ENCODE measurements at places on chromosomes 6 and 20.

- DNase-seq = no peak
These were observed 54.0 kb downstream of the GMPR start for GRCh38 chr6:16292432-16292831.

DNA sequence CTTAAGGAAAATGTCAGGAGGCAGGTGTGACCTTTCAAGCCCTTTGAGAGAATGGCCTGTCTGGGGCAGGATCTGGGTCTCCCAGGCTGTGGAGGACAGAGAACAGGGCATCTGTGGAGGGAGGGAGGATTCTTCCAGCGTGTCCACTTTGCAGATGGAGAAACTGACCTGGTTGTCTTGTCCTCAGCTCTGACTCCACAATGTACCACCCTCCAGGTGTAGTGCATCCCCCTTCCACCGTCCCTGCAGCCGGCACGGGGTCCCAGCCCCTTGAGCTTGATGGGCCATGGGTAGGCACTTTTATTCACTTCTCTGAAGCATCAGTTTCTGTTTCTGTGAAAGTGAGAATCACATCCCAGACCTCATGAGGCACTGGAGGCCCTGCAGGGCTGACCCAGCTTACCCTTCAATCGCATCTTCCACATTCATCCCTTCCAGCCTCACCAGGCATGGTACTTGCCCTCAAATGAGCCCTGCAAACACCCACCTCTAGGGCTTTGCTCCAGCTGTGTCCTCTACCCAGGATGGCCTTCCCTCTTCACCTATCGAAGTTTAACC, 4.6 kb upstream of the TGM2 start:
- no peak for DNase-seq

- no peak for DNase-seq
These were observed 24.7 kb upstream of the MROH8 start for GRCh38 chr20:37204056-37204455.

DNA sequence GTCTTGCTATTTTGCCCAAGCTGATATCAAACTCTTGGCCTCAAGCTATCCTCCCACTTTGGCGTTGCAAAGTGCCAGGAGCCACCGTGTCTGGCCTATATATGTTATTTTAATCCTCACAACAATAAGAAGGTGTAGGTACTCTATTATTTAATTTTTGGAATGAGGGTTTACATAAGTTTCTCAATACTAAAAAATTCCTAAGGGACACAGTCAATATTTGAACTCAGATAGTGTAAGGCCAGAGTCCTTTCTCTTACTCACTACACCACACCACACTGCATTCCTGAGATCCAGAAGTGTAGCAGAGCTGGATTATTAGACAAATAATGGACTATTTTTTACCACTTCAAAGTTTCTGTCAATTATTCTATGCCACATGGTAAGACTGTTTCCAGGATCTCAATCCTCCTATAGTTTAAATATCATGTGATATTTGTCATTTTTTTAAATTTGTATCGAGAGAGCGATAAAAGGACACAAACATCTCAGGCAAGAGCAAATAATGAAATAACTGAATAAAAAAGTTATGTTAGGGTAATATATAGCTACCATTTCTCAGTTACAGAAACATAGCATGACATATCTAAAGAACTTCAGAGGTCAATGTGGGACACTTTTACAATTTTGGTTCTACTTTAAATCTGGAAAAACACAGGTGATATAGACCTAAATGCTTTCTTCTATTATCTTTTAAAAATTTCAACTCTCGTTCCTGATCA, 162.2 kb upstream of the THEMIS start:
- DNase-seq = no peak

DNA sequence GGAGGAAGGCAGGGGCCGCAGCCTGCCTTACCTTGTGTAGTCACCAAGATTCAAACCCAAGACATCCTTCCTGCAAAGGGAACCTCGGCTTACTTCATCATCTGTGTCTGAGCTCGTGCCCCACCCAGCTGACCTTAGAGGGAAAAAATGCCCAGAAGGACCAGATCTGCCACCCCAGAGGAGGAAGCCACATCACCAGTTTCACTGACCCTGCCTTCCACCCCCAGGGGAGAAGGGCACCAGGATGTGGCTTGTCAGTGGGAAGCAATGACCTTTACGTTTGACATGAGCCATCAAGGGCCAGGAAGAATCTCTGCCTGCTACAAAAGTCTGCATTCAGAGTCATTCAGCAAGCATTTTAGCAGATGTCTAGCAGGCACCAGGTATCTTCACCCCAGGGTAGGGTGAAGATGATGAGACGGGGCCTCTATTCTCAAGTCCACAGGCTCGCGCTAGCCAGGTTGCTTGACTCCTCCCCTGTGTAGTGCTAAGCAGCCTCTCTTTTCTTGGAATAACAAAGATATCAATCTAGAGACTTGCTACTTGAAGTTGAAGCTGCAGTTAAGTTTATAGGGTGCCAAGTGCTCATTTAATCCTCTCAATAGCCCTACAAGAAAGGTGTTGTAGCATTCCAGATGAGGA, 28.1 kb downstream of the HM13 start:
- no peak for DNase-seq

DNA sequence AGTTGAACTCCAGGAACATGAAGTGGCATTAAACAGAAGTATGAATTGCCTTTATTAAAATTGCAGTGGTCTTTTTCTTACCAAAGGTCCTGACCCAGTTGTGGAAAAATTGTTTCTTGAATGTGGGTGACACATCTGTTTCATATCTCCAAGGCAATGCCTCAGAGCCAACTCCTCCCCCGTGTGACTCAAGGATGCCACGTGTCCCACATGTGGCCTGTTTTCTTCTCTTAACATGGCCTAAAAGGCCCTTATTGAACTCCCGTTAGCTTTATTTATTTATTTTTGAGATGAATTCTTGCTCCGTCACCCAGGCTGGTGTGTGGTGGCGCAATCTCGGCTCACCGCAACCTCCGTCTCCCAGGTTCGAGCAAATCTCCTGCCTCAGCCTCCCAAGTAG, 128.4 kb upstream of the ESR1 start:
- DNase-seq = no peak

- DNase-seq = no peak
These were observed 1567.8 kb upstream of the DEFB115 start for GRCh38 chr20:29689411-29690225.

DNA sequence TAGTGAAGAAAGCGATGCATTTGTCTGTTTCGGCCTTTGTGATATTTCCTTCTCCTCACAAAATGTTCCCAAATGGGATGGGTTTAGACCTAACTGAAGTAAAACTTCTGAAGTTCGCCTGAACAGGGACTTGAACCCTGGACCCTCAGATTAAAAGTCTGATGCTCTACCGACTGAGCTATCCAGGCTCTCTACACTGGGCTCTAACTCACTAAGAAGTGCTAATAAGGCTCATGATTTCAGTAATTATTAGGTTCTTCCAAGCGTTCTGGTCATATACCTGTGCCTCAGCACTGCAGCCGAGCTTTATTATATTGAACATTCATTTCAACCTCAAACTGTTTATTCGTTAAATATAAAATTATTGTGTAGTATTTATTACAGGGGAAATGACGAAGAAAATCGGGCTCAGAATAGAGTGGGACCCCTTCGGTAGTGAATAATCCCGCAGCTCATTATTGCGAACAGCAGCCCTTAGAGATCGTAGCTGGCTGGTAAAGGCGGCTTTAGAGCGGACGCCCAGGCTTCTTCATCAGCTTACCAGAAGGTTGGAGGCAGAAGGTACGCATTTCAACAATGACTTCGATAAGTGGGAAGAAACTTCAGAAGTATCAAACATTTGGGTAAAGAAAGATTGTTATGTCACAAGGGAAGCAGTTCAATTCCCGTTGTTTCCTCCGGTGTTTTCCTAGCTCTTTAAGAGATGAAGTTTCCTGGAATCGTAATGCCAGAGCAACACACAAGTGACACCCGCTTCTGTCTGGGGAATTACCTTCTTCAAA, 119.0 kb upstream of the ZNF184 start:
- no peak for DNase-seq

GRCh38 chr6:25053875-25054371, 118.2 kb upstream of the RIPOR2 start:
- no peak for DNase-seq

GRCh38 chr6:15626878-15627674, 35.8 kb downstream of the DTNBP1 start:
- no peak for DNase-seq

DNA sequence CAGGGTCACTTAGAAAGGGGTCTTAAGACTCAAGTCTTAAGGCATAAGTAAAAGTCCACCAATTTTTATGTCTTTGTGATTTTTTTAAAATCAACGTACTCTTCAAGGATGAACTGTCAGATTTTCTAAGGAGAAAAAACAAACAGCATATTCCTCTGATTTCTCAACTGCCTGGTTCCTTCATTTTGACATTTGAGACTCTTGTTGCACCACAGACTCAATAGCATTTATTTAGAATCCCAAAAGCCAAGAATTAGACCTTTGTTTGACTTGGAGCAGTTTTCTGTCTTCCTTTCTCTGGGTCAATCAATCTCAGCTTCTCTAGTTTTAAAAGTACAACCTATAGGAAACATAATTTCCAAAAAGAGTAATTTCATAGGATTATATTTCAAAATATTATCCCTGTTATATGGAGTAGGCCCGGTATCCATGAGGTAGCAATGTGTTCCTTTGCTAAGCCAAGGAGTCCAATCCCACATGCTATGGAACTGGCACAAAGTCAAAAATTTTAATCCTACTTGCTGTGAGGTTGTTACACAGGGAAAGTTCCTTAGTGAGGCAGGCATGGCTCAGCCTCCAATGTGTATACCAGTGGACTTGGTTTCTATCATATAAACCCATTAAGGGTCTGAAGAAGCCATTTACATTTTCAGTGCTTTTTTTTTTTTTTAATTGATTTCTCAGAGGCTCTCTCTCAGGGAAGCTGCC, 405.7 kb downstream of the KIF16B start:
- no peak for DNase-seq

- DNase-seq = peak; percentile 52
These were observed 134.0 kb downstream of the WDR27 start for GRCh38 chr6:169567819-169568218.

DNA sequence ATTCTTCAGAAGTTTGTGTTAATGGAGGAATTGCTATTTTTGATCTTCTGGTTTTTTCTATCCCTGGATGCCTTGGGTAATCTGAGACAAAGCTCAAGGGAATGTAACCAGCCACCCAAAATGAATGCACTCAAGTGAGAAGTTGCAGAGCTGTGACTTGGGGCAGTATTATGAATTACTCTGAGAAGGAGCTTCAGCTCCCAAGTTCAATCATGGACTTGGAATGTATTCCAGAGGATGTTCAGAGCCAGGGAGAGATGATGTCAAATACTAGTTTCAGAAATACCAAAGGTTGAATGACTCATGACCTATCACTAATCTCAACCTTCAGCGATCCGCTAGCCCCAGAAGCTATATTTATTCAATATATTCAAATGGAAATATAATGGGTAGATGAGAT, 375.2 kb upstream of the PLCB4 start:
- peak; percentile 61 for DNase-seq
